ENCODE measurements at places on chromosomes 12 and 14.

DNA sequence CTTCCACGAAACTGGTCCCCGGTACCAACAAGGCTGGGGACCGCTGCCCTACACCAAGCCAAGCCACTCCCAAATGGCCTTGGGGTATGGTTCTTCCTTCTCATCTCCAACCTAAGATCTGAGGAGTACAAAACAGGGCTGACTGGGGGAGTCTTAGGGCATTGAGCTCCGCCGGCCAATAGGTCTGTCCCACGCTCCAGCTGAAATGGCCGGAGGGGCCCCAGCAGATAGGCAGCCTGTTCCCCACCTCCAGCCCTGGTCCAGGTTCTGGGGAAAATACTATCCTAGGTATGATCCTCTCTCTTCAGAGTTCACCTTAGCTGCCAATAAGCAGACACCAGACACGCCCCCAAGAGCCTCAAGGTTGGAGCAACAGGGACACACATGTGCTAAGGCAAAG, 90.2 kb downstream of the ACTN1 start:
- DNase-seq: no peak

DNA sequence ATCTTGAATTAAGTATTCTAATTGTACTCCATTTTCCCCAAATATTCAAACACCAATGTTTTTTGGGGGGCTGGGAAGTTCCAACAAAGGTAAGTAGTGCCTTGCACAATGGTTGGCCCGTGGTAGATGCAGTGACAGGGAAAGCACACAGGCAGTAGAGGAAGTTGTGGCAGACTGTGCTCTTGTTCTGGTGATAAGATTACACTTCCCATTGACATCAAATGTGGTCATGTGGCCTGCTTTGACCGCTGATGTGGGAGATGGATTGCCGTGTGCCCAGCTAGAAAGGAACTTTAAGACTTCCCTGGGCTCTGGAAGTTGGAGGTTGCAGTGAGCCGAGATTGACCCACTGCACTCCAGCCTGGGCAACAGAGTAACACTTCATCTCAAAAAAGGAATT, 223.8 kb downstream of the VRK1 start:
- DNase-seq: no peak

GRCh38 chr14:81684696-81685095, 151.0 kb upstream of the SEL1L start:
- DNase-seq: no peak

- DNase-seq: no peak
Observed at GRCh38 chr12:41465526-41465925, 277.4 kb downstream of the PDZRN4 start.

GRCh38 chr14:51006781-51007211, 62.5 kb upstream of the PYGL start:
- DNase-seq: no peak

GRCh38 chr12:113796852-113797534, 169.1 kb downstream of the RBM19 start:
- no peak for DNase-seq

GRCh38 chr12:6827982-6828780, at the start of gene P3H3:
TSS of gene P3H3 (plus strand) at chr12:6828407. CDS start at chr12:6828441, 34 bp downstream.
- DNase-seq: no peak

- DNase-seq: no peak
Observed at GRCh38 chr12:87667378-87667777, 361.8 kb downstream of the C12orf50 start.

DNA sequence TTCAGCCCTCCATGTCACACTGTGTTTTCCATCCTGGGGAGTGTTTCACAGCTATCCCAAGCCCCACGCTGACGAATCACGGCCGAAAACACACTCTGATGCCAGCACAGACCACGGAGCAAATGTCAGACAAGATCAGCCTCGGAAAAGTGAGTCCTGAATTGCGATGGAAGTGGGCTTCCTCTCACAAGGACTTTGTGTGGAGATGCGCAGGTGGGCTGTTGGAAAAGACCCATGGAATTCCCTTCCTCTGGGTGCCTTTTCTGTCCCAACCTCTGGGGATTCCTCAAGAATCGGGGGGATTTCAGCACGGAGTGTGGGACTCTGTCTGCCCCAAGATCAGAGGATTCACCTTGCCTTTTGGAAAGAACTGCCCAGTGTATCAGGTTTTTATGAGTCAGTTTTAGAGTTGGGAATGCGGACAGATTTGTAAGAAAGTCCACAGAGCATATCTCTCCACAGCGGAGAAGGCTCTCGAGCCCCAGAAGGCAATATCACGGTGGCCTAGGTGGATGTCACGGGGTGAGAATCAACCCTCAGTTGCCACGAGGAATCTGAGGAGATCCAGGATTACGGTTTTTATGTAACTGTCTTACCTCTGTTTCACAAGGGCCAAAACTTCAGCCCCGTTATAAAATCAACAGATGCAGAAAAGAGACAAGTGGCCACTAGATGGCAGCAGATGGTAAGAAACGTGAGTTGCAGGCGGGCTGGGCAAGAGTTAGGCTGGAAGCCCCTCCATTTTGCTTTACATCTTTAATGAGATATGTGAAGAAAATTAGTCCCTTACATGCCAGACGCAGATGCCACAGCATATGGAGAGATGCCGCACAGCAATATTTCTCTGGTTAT, 201.9 kb downstream of the DAD1 start:
- DNase-seq: peak; percentile 4

DNA sequence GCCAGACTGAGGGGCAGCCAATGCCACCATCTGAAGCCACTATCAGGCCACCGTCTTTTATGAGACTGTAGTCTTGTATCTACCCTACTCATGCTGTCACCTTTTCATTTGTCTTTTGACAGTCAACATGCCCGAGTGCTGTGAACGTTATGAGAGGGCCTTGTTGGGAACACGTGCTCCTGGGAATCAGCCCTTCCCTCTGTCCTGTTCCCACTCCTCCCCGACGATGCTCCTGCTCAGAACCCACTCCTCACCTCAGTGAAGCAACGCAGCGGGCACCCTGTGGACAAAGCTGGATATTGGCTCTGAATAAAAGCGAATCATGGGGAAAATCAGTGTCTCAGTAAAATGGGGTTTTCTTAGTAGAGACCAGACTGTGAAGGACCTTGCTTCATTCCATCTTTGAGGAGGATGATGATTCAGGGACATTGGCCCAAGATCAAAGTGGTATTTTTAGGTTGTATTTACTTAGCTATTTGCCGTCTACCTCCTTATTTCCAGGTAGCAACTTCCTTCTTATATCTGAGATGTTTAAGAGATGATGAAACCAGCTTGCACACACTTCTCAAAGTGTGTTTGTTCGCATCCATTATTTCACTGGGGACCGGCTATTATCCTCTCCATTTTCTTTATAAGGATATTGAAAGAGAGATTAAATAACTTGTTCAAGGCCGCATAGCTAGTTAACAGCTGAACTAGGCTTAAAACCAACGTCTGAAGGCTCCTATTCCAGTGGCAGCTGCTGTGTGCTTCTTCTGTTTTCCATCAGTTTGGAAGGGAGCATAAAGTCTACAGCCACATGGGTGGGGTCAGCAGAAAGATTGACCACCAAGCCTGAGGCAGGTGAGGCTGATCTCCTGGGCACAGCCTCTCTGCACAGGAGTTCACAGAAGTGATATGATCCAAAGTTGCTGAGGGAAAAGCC, 43.9 kb upstream of the CTDSP2 start:
- no peak for DNase-seq

DNA sequence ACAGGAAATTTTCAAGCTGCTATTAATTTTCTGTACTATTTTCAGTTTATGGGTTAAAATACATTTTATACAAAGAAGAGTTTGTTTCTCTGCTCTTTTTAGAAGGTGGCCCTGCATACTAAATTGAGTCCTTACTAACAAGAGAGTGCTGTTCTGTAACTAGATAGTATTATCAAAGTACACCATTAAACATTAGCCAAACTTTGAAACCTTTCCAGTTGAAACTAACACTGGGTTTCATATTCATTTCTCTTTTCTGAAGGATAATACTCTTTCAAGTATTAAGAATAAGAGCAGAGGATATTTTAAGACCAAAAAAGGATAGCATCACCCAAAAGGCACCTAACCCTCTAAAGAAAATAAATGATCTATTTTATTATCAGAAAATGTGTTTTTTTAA, 47.2 kb downstream of the PEBP1 start:
- no peak for DNase-seq

- DNase-seq: no peak
Observed at GRCh38 chr12:5262885-5263284, 169.0 kb upstream of the NTF3 start.

- no peak for DNase-seq
Observed at GRCh38 chr14:64954491-64955240, 12.1 kb upstream of the GPX2 start.

GRCh38 chr14:91127401-91127801, 13.5 kb downstream of the DGLUCY start:
- DNase-seq: no peak

DNA sequence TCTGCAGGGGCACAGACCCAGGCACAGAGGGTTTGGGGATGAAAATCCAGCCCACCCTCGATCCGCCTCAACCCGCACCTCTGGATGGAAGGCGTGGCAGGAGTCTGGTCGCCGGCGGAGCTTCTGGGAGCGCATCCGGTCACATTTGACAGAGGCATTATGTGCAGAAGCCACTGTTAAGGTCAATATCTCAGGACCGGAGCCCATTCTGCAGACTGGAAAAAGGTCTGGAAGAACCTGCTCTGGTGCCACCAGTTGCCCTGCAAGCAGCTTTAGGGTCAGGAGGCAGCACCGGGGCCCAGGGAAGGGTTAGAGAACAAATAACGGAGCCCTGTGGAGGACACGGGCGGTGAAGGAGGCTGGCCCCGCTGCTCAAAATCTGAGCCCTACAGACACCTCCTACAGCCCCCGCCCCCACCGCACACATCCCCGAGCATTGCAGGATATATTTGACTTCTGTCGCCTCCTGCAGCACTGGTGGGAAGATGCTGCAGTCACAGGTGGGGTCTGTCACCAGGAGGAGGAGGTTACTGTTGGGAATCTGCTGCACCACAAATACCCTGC, 25.1 kb upstream of the LRTM2 start:
- DNase-seq: no peak

DNA sequence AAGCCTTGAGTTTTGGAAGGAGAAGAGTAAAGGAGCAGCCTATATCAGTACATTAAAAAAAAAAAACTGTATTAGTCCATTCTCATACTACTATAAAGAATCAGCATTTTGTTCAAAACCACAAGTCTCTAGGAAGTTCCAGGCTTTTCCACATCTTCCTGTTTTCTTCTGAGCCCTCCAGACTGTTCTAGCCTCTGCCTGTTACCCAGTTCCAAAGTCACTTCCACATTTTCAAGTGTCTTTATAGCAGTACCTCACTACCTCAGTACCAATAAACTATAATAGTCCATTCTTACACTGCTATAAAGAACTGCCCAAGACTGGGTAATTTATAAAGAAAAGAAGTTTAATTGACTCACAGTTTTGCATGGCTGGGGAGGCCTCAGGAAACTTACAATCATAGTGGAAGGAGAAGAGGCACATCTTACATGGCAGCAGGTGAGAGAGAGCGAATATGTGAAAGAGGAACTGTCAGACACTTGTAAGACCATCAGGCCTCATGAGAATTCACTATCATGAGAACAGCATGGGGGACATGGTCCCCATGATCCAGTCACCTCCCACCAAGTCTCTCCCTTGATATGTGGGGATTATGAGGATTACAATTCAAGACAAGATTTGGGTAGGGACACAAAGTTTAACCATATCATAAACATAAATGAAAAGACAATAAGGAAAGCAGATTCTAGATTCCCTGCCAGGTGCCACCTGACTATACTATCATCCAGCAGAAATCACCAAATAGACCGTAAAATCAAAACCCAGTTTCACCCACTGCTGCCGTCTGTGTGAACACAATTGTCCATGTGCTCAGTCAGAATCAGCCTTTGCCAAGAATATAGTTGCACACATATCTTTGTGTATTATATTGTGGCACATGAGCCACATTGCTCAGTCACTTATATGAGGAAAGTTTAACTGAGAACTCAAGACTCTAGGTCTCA, 27.8 kb downstream of the TOGARAM1 start:
- DNase-seq: no peak

- DNase-seq: no peak
Observed at GRCh38 chr14:54356172-54356571, 40.6 kb upstream of the CDKN3 start.

DNA sequence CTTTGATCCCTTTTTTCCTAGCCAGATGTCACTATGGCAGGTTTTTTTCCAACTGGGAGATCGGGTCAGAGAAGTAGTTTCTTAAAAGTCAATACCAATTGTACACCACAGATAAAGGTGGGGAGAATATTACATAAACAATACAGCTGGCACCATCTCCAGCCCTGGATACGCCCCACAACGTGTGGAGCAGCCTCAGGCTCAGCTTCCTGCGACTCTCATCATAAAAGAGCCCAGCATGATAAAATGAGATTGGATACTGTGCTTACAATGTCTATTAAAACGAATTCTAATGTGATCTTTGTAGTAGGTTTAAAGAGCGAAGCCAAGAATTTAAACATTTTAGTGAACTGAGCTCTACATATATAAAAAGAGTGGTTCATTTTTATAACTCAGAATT, 21.5 kb downstream of the EFCAB11 start:
- no peak for DNase-seq

DNA sequence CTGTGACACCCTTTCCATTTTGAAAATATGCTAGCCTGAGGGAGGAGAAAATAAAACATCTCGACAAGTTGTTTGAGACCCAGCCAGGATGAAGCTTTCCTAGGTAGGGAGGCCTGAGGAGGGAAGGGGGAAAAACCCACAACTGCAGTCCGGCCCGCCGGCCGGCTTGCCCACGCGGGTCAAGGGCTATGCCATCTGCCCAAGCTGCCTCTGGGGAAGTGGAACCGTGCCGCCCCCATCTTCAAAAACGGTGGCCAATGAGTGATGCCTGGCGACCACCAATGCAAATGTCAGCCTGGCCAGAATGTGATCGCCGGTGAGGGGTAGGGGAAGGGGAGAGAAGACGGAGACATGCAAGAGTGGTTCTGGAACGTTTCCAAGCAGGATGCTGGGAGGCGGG, 263.5 kb upstream of the ALG10B start:
- DNase-seq: no peak

DNA sequence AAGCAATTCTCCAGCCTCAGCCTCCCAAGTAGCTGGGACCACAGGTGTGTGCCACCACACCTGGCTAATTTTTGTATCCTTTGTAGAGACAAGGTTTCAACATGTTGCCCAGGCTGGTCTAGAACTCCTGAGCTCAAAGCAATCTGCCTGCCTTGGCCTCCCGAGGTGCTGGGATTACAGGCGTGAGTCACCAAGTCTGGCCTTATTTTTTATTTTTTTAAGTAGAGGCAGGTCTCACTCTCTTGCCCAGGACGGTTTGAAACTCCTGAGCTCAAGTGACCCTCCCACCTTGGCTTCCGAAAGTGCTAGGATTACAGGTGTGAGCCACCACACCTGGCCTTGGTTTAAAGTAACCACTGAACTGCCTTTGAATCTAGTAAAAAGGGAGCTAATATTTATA, 56.8 kb downstream of the SPPL3 start:
- no peak for DNase-seq

DNA sequence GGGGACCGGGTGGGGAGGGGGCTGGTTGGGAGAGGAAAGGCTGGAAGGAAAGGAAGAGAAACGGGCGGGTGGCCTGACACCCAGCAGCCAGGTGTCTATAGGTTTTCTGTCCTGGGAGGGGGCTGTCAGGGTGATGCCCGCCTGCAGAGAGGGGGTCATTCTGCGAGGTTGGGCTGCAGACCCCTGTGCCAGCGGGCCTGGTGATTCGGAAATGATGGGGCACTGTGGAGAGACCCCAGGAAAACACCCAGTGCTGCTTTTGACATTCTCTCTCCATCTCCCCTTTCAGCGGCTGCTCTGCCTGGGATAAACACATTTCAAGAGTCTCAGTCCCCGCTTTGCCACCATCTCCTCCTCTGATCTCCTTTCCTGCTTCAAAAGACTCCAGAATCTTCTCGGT, 168.5 kb upstream of the RTL1 start:
- DNase-seq: no peak

GRCh38 chr14:77212943-77213678, 31.5 kb downstream of the TMEM63C start:
- no peak for DNase-seq
